ENCODE measurements at places on chromosomes 7 and 10.

GRCh38 chr10:116082762-116083161 lies 190.2 kb downstream of the GFRA1 start:
- no peak for DNase-seq

DNA sequence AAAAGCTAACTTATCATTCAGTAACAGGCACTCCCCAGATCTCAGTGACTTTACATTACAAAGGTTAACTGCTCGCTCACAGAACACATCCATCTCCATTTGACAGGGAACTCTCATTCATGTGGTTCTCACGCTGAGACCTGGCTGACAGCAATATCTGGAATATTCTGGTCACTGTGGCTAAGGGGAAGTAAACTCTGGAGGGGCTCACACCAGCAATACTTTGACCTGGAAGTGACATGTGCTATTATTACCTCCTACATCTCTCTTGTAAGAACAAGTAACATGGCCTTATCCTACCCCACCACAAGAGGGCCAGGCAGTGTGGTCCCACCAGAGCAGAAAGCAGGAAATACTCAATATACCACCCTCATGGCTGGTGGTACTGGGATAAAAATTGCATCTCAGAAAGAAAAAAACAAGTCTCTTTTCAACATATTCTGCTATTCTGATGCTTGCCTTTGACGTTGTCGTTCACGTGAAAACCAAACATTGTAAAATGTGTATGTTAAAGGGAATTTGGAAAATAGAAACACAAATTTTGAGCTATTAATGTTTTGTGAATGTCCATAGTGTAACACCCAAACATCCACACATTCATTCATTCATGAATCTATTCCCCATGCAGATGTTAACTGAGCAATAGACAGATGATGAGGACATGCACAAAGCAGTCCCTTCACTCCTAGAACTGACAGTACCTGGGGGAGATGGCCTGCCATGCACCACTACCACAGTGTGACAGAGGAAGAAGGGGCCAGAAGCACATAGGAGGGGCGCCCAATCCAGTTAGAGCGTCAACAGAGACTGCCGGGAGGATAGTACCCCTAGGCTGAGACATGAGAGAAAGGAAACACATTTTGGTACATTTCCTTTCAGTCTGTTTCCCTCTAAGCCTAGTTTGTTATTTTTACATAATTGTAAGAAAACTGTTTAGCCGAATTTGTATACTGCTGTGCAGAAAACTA lies 166.0 kb upstream of the SP4 start:
- DNase-seq, result peak; percentile 52

- DNase-seq, result peak; percentile 29
Measured at GRCh38 chr7:50739744-50740435, 42.8 kb downstream of the GRB10 start.

- no peak for DNase-seq
Measured at GRCh38 chr7:149207324-149208035, 12.1 kb downstream of the ZNF282 start.

DNA sequence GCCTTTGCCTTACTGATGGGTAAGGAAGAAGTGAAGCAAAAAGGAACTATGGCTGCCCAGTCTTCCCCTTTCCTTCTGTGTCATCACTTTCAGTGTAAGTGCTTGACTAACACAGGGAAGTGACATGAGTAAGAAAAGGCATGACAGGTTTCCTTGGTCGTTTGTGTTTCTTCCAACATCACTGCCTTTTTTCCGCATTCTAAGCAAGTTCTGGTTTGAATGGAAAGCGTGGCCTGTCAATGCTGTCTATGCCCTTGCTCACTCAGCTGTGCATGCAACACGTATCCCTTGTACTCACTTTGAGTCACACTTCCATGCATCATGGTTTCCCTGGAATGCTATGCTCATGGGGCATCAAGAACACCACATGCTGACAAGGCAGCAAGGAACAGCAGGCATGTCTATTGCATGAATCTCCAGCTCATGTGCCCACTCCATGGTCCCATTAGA lies 111.8 kb downstream of the OAT start:
- no peak for DNase-seq

DNA sequence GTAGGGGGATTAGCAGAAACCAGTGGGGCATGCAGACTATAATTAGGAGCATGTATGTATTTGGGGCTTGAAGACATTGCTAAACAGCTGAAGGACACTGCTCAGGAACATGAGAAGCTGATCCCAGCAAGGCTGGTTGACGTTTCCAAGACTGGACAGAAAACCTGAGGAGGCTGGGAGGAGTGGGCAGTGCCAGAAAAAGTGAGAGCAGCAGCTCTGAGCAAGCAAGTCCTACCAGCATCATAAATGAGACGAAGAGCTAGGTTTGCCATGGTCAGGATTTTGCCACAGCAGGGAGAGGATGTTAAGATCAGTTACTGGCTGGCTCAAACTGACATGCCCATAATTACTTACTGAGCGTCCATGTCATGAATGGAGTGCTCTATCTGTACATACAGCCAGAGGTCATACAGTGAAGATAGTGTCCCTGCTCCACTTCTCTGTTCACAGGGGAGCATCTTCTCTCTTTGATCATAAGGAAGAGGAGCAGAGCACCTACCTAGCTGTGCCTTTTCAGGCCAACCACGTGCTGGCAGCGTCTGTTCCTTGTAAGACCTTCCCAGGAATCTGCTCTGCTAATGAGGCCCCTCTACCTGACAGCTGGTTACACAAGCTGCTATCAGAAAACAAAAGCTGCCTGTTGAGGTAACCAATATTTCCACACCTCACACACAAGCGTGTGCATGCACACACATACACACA lies 44.7 kb downstream of the PDE1C start:
- DNase-seq, result no peak

Data from activated naive CD8-positive, alpha-beta T cell treated with anti-CD3 and anti-CD28 coated beads, Interleukin-2, amount 50 U/mL, for 24 hours (primary cell).